ENCODE measurements at places on chromosomes 5 and 9. TPM values are rescaled to one million over a fixed set of nuclear protein-coding genes. Genes with fewer than 3 reads are reported as not detected.

The LRRC70 gene
- 6.7 TPM for polyA plus RNA-seq

The PDLIM4 gene
- polyA plus RNA-seq, result 19.6 TPM

The STKLD1 gene
- 6.7 TPM for polyA plus RNA-seq

The SOX30 gene
- 0.60 TPM for polyA plus RNA-seq

The RNF38 gene
- polyA plus RNA-seq, result 42.1 TPM

The PCDHGA7 gene
- polyA plus RNA-seq, result 2.1 TPM

The MSX2 gene
- 1.2 TPM for polyA plus RNA-seq

The PCDHGA4 gene
- 2.4 TPM for polyA plus RNA-seq

The ZBTB26 gene
- polyA plus RNA-seq, result 17.8 TPM

The OCLN gene
- 38.3 TPM for polyA plus RNA-seq

The EFNA5 gene
- polyA plus RNA-seq, result 31.0 TPM

The MEIKIN gene
- not detected for polyA plus RNA-seq

The CDK5RAP2 gene
- 57.1 TPM for polyA plus RNA-seq

The PTPRD gene
- polyA plus RNA-seq, result 117 TPM

The CMBL gene
- polyA plus RNA-seq, result 38.7 TPM

The ECSCR gene
- polyA plus RNA-seq, result 26.3 TPM

The PHYKPL gene
- 75.9 TPM for polyA plus RNA-seq

The TRMO gene
- polyA plus RNA-seq, result 24.7 TPM

The CERCAM gene
- polyA plus RNA-seq, result 47.5 TPM

The TMEM174 gene
- 0.34 TPM for polyA plus RNA-seq
